ENCODE measurements at places on chromosomes 2 and 18. TPM values are rescaled to one million over a fixed set of nuclear protein-coding genes. Genes with fewer than 3 reads are reported as not detected.

Gene CPSF3
- 50.9 TPM for total RNA-seq

Gene GRHL1
- total RNA-seq = 0.65 TPM

Gene MARCHF4
- 1.0 TPM for total RNA-seq

Gene PCARE
- not detected for total RNA-seq

Gene NEU2
- not detected for total RNA-seq

All from epithelial cell of alveolus of lung (primary cell).